NCI-H774 (cell line): ENCODE measurements at places on chromosomes 6 and 20.

DNA sequence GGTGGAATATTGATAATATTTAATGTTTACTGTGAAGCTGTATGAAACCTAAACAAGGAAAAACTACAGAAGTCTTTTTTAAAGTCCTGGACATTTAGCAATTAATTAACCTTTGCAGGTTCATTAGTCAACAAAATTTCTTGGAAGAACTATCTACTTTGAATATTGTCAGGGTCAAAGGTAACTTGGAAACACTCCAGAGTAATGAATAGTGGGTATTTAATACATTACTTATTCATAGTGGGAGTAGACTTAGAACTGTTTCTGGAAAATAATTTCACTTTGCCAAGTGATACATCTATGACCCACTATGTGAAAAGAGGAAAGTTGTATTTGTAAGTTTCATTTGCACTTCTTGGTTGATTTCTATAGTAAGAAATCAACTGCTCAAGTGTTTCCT lies 319.1 kb downstream of the TFAP2B start:
- no peak for DNase-seq

- DNase-seq = no peak
Observed at GRCh38 chr6:51788121-51788520, 299.3 kb downstream of the PKHD1 start.

GRCh38 chr6:83597051-83597450 lies 84.7 kb downstream of the PRSS35 start:
- no peak for DNase-seq

GRCh38 chr6:11141295-11141694 lies 29.8 kb upstream of the ERVFRD-1 start:
- DNase-seq = no peak

DNA sequence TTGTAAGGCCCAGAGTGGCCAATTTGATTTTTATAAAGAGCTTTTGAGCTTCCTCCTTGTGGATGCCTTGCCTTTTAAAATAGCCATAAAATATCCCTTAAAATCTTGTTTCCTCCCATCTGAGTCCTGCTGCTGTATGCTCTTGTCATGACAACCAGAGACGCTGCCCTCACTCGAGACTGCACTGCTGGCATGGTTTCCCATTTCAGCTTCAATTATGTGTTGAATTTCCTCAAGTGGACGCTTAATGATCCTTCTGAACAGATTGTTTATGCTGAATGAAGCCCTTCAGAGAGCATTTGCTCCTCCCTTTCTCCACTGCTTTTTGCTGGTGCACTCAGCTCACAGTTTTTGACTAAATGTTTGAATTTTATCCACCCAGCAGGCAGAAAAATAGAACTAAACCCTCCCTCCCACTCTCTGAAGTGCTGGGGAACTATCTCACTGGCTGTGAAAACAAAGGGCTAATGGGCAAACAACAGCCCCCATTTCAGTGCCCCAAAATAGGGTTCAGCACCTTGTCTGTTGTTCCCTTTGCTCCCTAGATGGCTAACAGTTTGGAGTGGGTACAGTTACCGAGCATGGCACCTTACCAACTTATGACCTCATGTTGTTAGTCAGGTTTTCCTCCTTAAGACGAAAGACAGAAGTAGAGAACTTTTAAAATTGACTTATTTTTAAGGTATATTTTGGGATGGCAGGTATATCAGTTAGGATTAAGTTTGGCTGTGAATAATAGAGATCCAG lies 45.5 kb upstream of the RNF8 start:
- DNase-seq = peak; percentile 85

- DNase-seq = no peak
Observed at GRCh38 chr6:132142308-132142707, 191.1 kb upstream of the CCN2 start.

GRCh38 chr20:63227260-63227659 lies 8.4 kb upstream of the BIRC7 start:
- no peak for DNase-seq

DNA sequence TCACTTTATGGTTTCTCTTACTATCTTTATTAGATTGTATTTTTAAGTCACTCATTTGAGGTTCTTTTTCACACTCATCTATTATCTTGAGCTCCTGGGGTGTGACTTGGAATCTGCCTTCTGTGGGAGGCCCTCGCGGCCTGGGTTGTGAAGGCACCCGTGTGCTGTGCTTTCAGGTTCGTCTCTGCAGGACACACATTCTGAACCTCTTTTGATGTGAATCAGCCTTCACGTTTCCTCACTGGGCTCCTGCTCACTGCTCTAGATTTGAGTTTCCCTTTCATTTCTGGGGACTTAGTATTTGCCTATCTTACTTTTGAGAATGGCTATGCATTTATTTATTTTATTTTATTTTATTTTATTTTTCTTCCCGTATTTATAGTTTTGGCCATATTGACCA lies 97.8 kb downstream of the PACRG start:
- no peak for DNase-seq
